ENCODE measurements at places on chromosomes 6 and 20. TPM values are rescaled to one million over a fixed set of nuclear protein-coding genes. Genes with fewer than 3 reads are reported as not detected.

OPRM1 gene
- not detected for polyA plus RNA-seq

WFDC5 gene
- polyA plus RNA-seq = not detected

GRM1 gene
- polyA plus RNA-seq = 0.39 TPM

NRSN2 gene
- 52.2 TPM for polyA plus RNA-seq

ID4 gene
- polyA plus RNA-seq = 134 TPM

OR2B2 gene
- polyA plus RNA-seq = not detected

TAAR5 gene
- not detected for polyA plus RNA-seq

HLA-DQA2 gene
- polyA plus RNA-seq = not detected

NKAPL gene
- 2.5 TPM for polyA plus RNA-seq

SIRPD gene
- polyA plus RNA-seq = not detected

PLA2G7 gene
- 3.5 TPM for polyA plus RNA-seq

IL17A gene
- not detected for polyA plus RNA-seq

LIME1 gene
- polyA plus RNA-seq = 4.0 TPM

CCHCR1 gene
- polyA plus RNA-seq = 36.2 TPM

ARFGEF3 gene
- polyA plus RNA-seq = 1.2 TPM

HRH3 gene
- polyA plus RNA-seq = not detected

RNF5 gene
- polyA plus RNA-seq = 98.0 TPM

GSTA2 gene
- 0.29 TPM for polyA plus RNA-seq

PTPRT gene
- 22.1 TPM for polyA plus RNA-seq

PRR18 gene
- polyA plus RNA-seq = 0.20 TPM

MYCT1 gene
- 17.2 TPM for polyA plus RNA-seq

MYBL2 gene
- 25.2 TPM for polyA plus RNA-seq

TXLNB gene
- polyA plus RNA-seq = 9.9 TPM

OVOL2 gene
- 1.6 TPM for polyA plus RNA-seq

HNF4A gene
- 51.5 TPM for polyA plus RNA-seq

HACE1 gene
- polyA plus RNA-seq = 20.4 TPM

PRDM1 gene
- 2.2 TPM for polyA plus RNA-seq

TINAG gene
- polyA plus RNA-seq = 29.7 TPM

APCDD1L gene
- 13.2 TPM for polyA plus RNA-seq

LCA5 gene
- polyA plus RNA-seq = 13.9 TPM

HIVEP1 gene
- 22.6 TPM for polyA plus RNA-seq

EEF1E1 gene
- 68.7 TPM for polyA plus RNA-seq

OR2J3 gene
- polyA plus RNA-seq = not detected

TNFRSF6B gene
- 0.67 TPM for polyA plus RNA-seq

All from left renal pelvis (tissue), 4 donors.